Astrocyte (in vitro differentiated cells and primary cell): ENCODE measurements at places on chromosomes 6 and 20. TPM values are rescaled to one million over a fixed set of nuclear protein-coding genes. Genes with fewer than 3 reads are reported as not detected.
A peak's percentile ranks its signal among the peaks of the same experiment; 100 is the strongest.

DNA sequence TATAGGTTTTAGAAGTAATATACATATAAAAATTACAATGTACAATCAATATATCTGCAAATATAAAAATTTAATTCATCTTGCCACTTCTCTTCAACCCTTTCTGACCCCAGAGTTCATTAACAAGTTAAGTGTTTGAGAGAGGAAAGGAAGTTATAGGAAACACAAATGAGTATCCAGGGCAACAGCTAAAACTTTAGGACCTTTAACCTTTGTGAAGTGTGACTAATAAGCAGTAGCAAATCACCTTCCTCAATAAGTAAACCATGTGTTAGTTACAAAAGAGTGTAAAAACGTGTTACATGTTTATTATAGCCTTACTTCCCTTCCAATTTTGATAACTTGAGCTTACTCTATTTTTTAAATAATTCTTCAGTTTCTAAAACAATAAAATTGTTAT lies 73.4 kb upstream of the SIM1 start:
- DNase-seq: peak; percentile 10

DNA sequence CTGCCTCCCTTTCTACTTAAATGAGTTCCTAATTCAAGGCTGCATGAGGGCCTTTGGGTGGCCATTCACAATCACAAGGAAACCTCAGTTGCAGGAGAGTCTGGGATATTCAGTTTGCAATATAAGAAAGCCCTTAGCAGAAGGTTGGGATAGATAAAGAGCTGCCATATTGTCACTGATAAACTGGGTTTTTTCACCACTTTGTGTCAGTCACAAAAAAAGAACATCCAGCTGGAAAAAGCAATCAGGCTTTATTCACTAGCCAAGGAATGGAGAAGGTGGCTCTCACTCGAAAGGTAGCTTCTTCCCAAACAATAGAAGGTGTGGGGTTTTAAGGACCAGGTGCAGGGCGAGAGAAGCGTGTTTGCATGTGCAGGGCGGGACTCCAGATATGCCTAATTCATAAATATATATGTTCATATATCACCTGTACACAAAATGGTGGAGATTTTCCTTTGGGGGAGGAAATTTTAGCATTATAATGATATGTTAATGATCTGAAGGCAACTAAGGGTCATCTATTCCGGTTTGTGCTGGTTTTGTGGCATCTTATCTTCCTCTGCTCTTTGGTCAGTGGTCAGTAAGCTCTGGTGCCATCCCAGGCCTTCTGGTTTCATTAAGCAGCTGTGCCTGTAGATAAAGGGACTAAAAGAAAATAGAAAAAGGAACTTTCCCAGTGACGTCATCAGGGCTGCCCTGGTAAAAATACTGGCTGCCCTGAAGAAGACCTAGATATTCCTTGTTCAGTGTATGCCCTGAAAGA lies 97.1 kb upstream of the IYD start:
- DNase-seq: no peak

- DNase-seq: no peak
Measured at GRCh38 chr20:61680096-61680495, 385.6 kb downstream of the TAF4 start.

GRCh38 chr6:16049168-16049567 lies 79.7 kb upstream of the MYLIP start:
- peak; percentile 10 for DNase-seq

DNA sequence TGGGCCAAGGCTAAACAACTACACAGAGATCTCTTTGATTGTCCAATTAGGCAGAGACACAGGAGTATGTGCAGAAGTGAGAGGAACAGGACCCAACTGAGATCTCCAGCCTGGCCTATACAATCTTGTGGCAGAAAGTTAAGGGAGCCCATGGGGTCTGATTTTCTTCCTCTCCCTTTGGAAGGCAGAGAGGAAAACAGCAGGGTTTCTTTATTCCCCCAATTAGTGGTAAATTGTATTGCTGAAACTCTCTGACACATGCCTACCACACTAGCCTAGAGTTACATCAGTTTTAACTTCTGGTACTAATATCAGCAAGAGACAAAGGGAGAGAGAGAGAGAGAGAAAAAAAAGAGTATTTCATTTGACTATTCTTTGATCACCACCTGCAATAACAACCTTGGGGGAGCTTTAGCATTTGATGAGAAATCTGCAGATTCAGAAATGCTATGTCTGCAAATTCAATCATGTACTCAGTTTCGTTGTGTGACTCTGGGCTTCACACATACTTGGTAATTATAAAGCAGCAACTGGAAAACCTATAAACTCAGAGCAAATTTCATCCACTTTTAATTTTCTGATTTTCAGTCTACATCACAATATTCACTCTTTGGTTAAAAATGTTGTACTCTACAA lies 260.3 kb upstream of the SPTLC3 start:
- no peak for DNase-seq

The DUSP15 gene
- total RNA-seq: 1.2 and 3.1 TPM in 2 replicates

GRCh38 chr6:46748940-46749503 lies 2.3 kb downstream of the ANKRD66 start:
- no peak for DNase-seq

DNA sequence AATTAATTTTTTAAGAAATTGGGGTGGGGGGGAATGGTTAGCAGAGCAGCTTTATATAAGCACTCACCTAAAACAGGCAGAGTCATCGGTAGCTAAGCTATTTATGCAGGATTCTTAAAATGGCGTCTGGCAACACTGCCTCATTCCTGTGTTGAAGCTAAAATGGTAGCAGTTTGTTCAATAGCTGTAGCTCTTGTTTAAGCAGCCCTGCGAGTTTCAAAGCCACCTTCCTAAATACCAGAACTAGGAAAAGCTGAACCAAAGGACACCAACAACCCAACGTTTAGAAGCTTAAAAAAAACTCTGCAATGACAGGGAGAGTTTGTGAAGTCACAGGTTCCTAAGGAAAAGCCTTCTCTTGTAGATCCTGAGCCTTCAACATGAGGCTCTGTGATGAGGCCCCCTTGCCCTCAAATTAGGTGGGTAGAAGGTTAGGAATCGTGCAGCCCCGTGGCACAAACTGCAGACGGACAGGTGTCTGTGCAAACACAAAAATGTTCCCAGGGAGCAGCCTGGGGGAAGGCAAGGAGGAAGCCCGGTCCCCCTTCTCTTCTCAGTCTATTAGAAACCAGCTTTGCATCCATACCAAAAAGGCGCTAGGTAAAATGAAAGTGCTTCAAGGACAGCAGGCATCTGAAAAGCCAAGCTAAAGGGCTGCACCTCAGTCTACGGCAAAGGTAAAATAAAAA lies 4.7 kb downstream of the ZMYND8 start:
- no peak for DNase-seq

- DNase-seq: peak; percentile 23
Measured at GRCh38 chr6:157184202-157185015, 138.9 kb downstream of the TMEM242 start.

The SLC24A3 gene
- 0.65 and 0.79 TPM in 2 replicates for total RNA-seq

DNA sequence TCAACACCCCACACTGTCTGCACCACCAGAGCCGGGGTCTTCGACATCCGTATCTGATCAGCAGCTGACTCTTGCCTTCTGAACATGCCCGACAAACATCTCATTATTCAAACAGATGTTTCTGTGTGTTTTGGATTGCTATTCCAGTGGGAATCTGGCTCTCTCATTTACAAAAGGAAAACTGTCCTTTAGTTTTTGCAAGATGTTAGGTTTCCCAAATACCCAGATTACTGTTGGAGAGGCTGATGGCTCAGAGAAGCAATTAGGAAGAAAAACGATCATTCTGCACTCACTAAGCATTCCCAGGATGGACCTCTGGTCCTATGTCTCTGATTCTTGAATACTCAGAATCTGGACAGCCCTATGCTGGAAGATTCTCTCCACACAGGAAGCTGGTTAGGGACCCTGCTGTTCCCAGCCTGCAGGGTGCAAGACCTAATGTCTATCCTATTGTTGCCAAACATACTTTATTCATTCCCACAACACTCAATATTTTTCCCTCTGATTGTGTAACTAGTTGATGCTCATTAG lies 532.9 kb downstream of the CDH26 start:
- no peak for DNase-seq

The BHLHE23 gene
- total RNA-seq: not detected in 2 replicates

DNA sequence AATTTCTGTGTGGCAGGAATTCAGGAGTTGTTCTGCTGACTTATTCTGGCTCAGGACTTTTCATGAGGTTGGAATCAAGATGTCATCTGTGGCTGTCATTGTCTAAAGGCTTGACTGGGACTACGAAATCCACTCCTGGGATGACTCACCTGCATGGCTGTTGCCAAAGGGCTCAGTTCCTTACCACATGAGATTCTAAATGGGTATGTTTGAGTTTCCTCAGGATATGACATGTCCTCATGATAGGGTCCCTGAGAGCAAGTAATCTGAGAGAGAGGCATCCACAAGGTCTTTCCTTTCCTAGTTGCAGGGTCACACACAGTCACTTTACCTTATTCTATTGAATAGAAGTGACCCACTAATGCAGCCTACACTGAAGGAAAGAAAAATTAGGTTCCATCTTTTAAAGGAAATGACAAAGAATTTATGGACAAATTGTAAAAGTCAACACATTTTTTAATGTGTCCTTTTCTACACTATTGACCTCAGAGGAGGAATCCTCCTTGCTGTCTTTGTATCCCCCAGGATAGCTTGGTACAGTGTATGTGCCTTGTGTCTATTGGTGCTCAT lies 1025.0 kb upstream of the GJE1 start:
- DNase-seq: peak; percentile 69

- DNase-seq: no peak
Measured at GRCh38 chr6:149474108-149474935, 10.5 kb downstream of the ZC3H12D start.

The LIME1 gene
- total RNA-seq: 7.6 TPM in 2 replicates

The HEY2 gene
- total RNA-seq: 1.0 and 2.4 TPM in 2 replicates

DNA sequence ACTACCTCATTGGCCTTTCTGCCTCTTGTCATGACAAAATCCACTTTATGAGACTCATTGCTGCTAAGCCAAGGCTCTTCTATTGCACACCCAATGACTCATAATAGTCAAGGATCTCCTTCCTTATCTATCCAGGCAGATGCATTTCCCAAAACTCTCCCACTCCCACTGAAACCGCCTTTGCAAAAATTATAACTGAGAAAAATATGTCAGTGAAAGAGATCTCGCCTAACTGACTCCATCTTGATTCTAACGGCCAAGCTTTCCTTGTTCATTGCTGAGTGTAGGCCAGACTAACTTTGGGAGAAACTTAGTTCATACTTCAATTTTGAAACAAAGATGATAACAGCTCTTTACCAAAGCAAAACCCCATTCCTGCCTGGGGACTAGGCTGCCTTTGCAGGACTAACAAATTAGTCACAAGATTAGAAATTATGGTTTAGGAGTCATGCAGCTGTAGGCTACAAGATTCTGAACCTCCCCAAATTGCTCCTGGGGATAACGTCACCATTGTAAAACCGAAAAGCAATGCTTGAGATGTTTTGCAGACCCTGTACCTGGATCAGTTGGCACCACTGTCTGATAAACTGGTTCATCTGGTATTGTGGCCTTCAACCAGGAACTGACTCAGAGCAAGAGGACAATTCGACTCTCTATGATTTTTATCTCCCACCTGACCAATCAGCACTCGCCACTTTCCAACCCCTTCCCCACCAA lies 47.1 kb downstream of the HAO1 start:
- no peak for DNase-seq

The HFE gene
- 5.7 and 7.7 TPM in 2 replicates for total RNA-seq

The FILIP1 gene
- total RNA-seq: 1.0 and 2.0 TPM in 2 replicates

DNA sequence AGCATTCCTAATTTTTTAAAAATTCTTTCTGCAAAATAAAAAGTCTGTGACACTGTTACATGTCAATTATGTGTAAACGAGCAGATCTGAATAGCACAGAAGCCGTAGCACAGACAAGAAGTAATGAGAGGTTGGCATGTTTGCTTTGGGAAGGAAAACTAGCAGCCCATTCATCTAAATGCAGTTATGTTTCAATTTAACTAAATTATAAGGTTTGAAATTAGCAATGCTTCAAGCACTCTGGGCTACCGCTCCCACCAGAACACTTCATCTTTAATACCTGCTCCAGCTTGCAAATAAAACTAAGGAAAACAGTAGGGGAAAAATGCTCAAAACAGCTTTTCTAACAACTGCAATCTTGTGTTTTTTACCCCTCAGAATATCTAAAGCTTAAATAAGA lies 73.9 kb downstream of the PTPRK start:
- DNase-seq: no peak

GRCh38 chr6:155188707-155189496 lies 74.9 kb upstream of the CLDN20 start:
- peak; percentile 97 for DNase-seq

DNA sequence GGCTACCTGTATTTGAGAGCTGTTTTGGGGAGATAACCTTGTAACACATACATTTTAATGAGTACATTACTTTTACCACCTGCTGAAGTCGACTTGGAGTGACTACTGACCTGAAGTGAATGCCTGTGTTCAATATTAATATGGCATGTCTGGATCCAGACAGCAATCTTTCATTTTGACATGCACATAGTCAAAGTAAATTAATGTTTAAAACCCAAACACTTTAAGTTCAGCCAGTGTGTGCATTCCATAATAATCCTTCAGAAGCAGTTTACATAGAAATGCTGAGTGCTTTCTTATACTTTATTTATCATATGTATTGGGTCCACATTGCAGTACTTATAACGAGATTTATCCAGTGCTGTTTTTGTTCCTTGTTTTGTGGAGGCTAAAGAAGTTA lies 38.0 kb downstream of the CDKAL1 start:
- no peak for DNase-seq

DNA sequence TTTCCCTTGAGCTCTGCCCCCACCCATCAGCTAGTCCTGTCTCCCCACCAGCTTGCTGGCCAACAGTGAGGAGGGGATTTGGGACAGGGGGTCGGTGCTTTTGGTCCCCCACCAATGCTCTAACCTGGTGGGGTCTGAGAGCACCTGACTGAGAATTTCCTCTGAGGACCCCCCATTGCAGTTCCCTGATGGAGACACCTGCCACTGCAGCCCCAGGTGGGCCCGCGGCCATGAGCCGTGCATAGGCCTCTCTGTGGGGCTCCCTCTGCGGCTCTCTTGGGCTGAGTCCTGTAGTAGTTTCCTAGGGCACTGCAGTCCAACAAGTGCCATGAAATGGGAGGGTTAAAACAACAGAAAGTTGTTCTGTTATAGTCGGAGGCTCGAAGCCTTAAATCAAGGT lies 172.2 kb upstream of the SNX9 start:
- DNase-seq: no peak

GRCh38 chr20:11978496-11978895 lies 60.8 kb downstream of the BTBD3 start:
- DNase-seq: no peak

GRCh38 chr20:19407196-19407595 lies 194.8 kb downstream of the SLC24A3 start:
- no peak for DNase-seq

GRCh38 chr6:157218371-157219198 lies 104.7 kb downstream of the TMEM242 start:
- no peak for DNase-seq

DNA sequence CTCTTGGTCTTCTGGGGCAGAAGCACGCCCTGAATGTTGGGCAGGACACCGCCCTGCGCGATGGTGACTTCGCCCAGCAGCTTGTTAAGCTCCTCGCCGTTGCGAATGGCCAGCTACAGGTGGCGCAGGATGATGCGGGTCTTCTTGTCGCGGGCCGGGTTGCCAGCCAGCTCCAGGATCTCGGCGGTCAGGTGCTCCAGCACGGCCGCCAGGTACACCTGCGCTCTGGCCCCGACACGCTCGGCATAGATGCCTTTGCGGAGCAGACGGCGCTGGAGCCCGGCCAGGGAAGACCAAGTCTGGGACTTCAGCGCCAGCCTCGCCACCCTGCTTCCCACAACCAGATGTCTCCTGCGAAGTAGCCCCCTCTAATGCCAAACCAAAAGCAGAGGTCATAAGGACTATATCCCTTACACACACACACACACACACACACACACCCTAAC lies 8.0 kb upstream of the SLC17A3 start:
- DNase-seq: no peak

GRCh38 chr20:41003143-41003935 lies 25.3 kb upstream of the TOP1 start:
- peak; percentile 98 for DNase-seq

The DZANK1 gene
- total RNA-seq: 2.3 and 3.0 TPM in 2 replicates
